Stimulated activated CD4-positive, alpha-beta T cell treated with anti-CD3 and anti-CD28 coated beads, TNF-alpha, amount 100 ng/mL, for 48 hours (primary cell): ENCODE measurements at places on chromosomes 4 and X.

DNA sequence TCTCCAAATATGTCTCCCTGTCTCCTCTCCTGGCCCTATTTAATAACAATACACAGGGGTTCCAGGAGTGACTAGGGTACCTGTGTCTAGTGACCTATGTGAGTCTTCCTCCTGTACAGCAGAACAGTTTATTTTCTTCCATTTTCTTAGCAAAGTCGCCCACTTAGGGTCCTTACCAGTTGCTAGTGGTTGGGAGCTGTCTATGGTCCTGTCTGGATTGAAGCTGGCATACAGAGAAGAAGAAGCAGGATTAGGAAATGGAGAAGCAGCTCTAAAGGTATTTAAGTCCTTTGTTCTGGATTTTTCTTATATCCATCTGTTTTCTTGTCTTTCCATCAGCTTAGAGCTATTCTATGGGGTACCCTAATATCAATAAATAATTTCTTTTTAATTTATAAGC, 587.1 kb upstream of the CPEB2 start:
- no peak for DNase-seq

GRCh38 chr4:143700046-143700415, 444 bp downstream of the FREM3 start:
- DNase-seq = no peak

GRCh38 chr4:38015886-38016515, 55.8 kb downstream of the PTTG2 start:
- no peak for DNase-seq

GRCh38 chr4:75514949-75515612, 808 bp downstream of the THAP6 start:
- no peak for DNase-seq

DNA sequence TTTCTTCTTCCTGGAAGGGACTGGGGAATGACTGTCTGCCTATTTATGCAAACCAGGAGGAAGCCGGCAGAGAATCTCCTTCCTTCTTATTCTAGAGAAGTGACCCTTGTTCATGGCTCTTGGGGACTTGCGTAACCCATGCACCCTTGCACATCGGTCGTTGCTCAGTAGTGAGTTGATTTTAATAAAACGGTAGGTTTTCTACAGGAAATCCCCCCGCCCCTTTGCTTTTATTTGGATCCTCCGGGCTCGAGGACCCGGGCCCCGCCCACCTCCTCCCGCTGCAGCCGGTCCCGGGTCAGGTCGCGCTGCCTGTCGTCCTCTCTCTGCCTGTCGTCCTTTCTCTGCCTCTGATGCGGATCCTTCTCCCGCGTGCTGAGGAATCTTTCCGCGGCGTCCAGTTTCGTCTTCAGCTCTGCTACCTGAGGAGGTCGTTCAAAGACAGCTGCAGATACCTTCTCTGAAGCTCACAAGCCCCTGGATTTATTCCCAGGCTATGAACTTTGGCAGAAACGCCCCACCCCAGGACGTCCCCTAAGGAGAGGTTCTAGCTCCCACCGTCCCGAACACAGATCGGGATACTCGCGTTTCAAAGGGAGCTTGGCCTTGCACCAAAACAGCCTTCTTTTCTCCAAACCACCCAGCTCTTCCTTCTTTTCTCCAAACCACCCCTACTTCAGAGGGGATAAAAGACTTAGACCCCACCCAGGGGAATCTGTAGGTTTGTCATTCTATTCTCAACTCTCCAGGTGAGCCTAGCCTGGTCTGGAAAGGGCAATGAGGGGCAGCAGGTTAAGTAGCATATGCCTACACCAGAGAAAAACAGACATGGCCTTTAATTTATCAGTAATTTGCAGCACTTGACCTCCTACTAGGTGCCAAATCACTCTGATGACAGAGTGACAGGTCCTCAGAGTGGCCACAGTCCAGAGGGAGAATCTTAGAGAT, 7.0 kb downstream of the TNIP3 start:
- DNase-seq = no peak

- no peak for DNase-seq
Measured at GRCh38 chr4:53602390-53602789, 11.1 kb upstream of the LNX1 start.

DNA sequence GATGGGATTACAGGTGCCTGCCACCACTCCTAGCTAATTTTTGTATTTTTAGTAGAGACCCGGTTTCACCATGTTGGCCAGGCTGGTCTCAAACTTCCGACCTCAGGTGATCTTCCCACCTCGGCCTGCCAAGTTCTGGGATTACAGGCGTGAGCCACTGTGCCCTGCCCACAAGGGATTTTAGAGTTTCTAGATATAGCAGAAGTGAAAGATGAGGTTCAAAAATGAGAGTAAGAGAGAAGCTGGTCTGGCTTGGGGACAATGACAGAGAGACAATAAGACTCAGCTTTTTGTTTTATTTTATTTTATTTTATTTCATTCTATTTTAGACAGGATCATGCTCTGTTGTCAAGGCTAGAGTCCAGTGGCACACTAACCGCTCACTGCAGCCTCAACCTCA, 30.6 kb downstream of the TRIM61 start:
- no peak for DNase-seq
